Activated CD4-positive, alpha-beta T cell treated with anti-CD3 and anti-CD28 coated beads, Interleukin-2, amount 10 ng/mL, durations not matched to agents 7 days and 5 days (primary cell): ENCODE measurements at places on chromosomes 1 and 21. TPM values are rescaled to one million over a fixed set of nuclear protein-coding genes. Genes with fewer than 3 reads are reported as not detected.

DNA sequence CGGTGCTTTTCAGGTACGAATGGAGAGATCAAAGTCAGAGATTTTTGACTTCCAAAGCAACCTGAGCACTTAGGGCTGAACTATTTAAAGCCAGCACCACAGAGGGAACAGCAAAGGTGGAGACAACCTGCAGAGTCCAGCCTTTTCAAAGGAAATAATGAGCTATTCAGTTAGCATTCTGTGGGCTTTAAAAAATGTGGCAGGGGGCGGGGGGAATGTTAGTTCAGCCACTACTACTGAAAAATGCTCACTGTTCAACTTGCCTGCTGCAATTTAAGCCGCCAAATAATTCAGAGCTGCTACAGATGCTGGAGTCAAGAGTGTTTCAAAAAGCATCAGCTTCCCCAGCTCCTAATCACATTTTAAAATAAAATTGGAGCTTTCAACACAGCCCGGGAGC is 473.3 kb upstream of the PLXNA2 start:
- DNase-seq, result no peak

Gene PRAMEF11
- total RNA-seq, result not detected

- DNase-seq, result no peak
Observed at GRCh38 chr1:53341961-53342707, 14.3 kb upstream of the LRP8 start.

Gene ST6GALNAC3
- 0.25 TPM for total RNA-seq

Gene LCE1A
- not detected for total RNA-seq

GRCh38 chr1:156002188-156002911 is 18.4 kb downstream of the SSR2 start:
- no peak for DNase-seq

- no peak for DNase-seq
Observed at GRCh38 chr1:19990689-19991088, 11.3 kb upstream of the PLA2G2A start.

DNA sequence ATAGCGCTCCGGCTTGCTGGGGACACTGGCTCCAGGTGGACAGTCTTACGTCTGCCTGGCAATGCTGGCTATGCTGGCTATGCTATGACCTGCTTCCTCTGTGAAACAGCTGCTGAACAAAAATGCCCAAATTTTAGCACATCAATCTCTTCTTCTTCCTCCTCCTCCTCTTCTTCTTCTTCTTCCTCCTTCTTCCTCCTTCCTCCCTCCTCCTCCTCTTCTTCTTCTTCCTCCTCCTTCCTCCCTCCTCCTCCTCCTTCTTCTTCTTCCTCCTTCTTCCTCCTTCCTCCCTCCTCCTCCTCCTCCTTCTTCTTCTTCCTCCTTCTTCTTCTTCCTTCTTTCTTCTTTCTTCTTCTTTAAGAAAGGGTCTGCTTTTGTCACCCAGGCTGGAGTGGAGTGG is 401.3 kb downstream of the KIF26B start:
- no peak for DNase-seq

DNA sequence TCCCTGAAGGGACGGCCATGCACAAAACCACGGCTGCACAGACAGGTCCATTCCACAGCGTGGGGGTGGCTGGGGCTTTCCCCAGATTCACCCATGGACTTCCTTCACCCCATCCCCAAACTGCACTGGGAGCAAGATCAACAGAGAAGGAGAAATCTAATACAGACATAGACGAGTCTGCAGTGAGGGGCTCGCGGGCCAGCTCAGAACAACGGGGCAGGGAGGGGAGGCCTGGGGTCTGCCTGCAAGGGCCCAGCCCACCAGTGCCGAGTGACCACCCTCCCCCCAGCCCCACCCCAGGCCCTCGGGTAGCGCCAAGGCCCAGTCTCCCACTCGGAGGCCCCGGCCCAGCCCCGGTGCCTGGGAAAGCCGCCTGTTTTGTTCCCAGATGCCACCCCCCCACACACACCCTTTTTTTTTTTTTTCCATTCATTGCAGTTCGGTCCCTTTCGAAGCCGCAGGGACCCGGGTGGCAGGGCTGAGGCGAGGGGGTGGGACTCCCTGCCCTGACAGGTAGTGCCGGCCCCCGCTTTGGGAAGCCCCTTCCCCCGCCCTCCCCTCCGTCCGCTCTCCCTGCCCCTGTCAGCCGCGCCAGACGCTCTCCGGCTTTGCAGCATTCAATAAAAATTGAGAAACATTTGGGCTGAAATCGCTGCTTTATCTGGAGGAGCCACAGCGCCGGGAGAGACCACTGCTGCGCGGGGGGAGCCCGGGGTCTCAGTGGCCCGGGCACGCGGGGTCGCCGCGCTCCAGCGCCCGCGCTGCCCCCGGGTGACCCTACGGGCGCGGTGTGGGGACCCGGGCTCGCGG is 543 bp upstream of the EPHB2 start:
- DNase-seq, result no peak

Gene C1orf116
- not detected for total RNA-seq

Gene KCNJ9
- total RNA-seq, result not detected

DNA sequence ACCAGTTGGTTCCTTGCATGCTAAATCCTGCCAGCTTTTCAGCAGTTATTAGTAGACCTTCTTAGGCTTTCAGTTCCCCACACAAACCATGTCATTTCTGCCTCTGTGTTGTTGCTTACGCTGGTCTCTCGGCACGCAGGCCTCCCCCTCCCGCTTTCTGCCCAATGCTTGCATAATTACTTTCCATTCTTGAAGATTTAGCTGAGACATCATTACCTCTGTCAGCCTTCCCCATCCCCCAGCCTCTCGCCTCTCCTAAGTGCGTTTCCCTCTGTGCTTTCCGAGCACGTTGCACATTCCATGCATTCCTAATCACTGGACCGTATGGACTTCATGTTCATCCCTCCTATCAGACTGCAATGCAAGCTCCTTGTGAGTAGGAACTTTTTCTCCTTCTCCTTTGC is 26.8 kb downstream of the TSHB start:
- no peak for DNase-seq

Gene MNDA
- not detected for total RNA-seq

Gene IVL
- not detected for total RNA-seq

DNA sequence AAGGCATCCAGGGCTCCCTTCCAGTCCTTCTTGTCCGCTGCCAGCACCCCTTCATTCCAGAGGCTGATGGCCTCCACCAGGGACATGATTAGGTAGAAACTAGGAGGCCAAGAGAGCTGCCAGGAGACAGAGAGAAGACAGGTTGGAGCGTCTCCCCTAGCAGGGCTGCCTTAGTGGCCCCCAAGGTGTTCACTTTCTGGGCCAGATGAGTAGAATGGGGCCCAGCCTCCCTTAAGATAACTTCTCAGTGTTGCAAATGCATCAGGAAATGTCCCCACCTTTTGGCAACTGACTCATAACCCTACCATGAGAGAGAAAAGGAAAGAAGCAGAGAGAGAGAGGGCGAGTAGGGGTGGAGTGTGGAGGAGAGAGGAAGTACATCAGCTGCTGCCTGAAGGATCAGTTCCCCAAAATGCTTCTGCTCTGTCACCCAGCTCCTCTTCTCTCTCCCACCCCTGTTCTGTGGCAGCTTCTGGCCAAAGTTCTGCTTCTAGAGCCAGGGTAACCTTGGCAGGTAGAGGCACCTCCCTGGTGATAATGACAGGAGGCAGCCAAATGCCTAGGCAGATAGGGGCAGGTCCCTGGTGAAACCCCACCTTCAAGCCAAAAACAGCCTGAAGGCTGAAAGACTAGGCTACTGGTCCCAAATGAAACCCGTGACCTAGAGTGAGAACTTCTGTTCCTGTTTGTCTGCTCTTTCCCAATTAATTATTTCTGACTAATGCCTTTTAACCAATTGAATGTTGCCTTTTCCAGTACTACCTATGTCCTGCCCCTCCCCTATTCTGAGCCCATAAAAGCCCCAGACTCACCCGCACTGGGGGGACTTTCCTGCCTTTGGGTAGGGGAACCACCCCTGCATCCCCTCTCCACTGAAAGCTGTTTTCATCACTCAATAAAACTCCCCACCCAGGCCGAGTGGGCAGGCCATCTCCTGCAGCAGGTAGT is at the start of gene NCF2:
Gene NCF2 (minus strand): TSS at position 216 of the 948 bp plus-strand sequence. CDS start 130 bp downstream, at position 86.
- DNase-seq, result peak; percentile 72

DNA sequence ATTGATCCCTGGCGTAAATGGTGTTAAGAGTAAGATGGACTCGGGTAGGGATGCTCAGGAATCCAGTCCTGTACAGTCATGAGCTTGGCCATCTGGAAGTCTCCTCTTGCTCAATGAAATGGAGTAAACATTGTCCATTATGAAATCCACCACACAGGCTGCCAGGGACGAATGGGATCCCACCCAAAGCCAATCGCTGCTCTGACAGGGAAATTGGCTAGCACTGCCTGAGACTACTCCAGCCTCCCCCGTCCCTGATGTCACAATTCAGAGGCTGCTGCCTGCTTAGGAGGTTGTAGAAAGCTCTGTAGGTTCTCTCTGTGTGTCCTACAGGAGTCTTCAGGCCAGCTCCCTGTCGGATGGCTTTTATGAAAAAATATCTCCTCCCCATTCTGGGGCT is at the start of gene HSD11B1:
Gene HSD11B1 (plus strand): TSS at position 263 of the 400 bp plus-strand sequence. CDS start 97 bp downstream, at position 360.
- DNase-seq, result no peak

- DNase-seq, result peak; percentile 44
Observed at GRCh38 chr1:59976194-59977074, 49.9 kb upstream of the CYP2J2 start.

- no peak for DNase-seq
Observed at GRCh38 chr1:55402142-55402541, 187.0 kb upstream of the USP24 start.

GRCh38 chr1:14853518-14853917 is 255.0 kb downstream of the KAZN start:
- no peak for DNase-seq

GRCh38 chr1:17101261-17101660 is 18.0 kb downstream of the PADI2 start:
- no peak for DNase-seq

DNA sequence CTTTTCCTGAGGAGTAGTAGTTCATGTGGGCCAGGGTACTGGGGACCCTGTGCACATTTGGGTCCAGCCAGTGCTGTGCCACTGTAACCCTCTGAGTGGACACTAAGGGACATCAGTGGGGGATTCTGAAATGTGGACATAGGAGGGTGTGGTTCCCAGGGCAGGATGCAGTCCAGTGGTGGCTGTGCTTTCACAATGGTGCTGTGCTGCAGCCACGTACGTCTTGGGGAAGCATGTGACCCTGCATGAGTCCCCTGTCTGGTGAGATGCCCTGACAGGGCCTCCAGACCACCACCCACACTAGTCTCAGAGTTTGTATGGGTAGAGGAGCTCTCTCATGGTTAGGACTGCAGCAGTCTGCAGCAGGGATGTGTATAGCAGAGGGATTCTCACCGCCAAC is 37.8 kb upstream of the WNT2B start:
- no peak for DNase-seq

DNA sequence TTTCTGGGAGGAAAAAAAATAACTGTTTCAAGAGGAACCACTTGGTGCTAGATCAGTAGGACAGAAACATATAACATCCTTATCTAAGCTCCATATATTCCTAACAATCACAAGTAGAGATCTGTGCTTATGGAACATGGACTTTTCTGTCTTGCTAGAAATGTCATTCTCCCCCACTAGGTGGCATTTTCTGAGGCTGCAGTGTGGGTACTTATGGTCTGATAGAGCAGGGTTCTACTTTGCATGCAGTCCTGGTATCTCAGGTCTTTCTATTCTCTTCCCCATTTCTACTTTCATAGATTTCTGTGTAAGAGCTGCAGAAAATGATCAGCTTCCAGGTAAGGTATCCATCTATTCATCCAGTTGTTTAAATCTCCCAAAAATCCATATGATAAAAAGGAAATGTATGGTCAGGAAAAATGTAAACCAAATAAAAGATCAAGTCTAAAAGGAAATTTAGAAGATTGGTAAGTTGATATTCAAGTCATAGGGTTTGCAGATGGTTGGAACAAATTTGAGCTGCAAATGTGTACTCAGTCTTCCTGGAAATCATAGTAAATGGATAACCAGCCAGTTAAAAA is 1.5 kb downstream of the ZNF684 start:
- peak; percentile 40 for DNase-seq

Gene RGS18
- total RNA-seq, result 0.15 TPM

DNA sequence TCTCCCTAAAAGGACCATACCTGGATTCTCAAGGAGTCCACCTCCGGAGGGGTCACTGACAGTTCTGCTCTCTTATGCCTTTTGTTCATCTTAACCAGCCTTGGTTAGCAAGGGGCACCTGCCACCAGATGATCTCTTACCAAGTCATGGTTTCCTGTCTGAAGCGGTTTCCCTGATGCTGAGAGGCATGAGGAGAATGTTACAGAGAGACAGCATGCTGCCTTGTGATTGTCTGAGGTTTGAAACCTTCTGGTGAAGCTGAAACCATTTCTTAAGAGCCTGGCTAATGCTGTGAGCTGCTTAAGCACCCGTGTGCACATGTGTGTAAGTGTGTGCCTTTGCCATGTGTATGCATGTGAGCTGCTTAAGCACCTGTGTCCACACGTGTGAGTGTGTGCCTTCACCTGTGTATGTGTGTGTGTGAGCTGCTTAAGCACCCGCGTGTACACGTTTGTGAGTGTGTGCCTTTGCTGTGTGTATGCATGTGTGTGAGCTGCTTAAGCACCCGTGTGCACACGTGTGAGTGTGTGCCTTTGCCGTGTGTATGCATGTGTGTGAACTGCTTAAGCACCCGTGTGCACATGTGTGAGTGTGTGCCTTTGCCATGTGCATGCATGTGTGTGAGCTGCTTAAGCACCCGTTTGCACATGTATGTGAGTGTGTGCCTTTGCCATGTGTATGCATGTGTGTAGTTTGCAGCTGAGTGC is 136.4 kb upstream of the COL6A1 start:
- peak; percentile 26 for DNase-seq

- peak; percentile 42 for DNase-seq
Observed at GRCh38 chr1:230277201-230278025, 148.7 kb downstream of the PGBD5 start.

DNA sequence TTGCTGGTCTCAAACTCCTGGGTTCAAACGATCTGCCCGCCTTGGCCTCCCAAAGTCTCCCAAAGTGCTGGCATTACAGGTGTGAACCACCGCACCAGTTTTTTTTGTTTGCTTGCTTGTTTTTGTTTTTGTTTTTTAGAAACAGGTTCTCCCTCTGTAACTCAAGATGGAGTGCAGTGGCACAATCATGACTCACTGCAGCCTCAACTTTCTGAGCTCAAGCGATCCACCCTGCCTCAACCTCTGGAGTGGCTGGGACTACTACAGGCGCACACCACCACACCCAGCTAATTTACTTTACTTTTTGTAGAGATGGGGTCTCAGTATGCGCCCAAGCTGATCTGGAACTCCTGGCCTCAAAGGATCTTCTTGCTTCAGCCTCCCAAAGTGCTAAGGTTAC is 47.3 kb upstream of the USP1 start:
- DNase-seq, result no peak

GRCh38 chr1:158330391-158331105 is 783 bp downstream of the CD1B start:
- no peak for DNase-seq

DNA sequence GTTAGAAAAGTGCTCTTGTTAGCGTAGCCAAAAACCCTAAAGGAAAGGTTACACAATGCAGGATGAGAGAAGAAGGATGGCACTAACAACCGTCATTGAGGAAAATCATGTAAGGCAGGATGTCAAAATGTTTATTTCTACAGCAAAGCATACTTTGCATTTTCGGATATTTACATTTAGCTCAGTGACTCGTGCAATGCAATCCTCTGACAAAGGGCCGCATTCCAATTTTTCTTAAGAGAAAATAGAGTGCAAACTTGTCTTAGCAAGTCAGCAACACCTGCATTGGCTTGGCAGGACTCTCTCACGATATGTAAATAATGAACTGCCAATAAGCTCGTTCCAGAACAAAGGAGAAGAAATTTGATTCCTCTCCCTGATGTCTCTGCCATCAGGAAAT is 33.3 kb downstream of the TIAM1 start:
- no peak for DNase-seq

- DNase-seq, result no peak
Observed at GRCh38 chr1:76492752-76493430, 374.4 kb upstream of the ST6GALNAC5 start.
